ENCODE measurements at places on chromosomes 3 and 15.

DNA sequence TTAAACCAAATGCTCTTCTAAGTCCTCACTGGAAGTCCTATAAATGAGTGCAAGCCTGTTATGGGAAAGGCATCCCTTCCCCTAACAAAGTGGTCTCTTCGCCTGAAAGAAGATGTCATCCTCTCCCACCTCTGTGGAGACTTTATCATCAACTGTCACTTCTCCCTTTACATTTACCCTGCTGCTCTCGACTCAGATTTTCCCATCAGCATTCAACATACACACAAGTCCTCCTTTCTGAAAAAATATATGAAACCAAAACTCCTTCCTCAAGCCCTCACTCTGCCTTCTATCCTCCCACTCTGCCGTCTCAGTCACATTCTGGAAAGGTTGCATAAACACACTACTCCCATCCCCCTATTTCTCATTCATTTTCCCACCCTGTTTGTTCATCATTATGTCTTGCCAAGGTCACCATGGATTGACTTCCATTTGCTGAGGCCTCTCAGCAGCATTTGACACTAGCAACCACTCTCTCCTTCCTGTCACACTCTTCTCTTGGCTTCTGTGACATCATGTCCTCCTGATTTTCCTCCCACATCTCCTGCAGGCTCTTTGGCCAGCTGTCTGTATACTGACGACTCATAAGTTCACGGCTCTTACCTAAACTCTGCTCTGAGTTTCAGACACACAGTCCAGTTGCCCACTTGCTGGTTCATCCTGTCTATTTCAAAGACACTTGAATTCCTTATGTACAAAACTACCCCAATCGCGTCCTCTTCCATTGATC lies 70.3 kb upstream of the SMAD3 start:
- DNase-seq: no peak

- no peak for DNase-seq
Observed at GRCh38 chr3:111768571-111769100, 90.4 kb upstream of the PHLDB2 start.

- DNase-seq: no peak
Observed at GRCh38 chr3:76986876-76987474, 52.9 kb upstream of the ROBO2 start.

GRCh38 chr3:13512451-13512850 lies 32.3 kb downstream of the HDAC11 start:
- no peak for DNase-seq

- DNase-seq: no peak
Observed at GRCh38 chr3:47270526-47270925, 12.1 kb downstream of the KIF9 start.

DNA sequence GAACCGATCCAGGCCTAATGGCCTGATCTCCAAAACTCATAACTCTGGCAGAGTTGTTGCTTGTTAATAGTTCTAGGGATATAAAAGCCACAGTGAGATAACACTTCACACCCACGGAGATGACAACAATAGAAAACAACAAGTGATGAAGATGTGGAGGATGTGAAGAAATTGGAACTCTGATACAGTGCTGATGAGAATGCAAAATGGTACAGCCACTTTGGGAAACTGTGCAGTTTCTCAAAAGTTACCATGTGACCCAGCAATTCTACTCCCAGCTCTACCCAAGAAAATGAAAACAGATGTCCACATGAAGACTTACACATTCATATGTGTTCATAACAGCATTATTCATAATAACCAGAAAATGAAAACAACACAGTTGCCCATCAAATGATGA lies 3.8 kb downstream of the CMTM7 start:
- no peak for DNase-seq

GRCh38 chr3:114899186-114899931 lies 247.7 kb downstream of the ZBTB20 start:
- DNase-seq: no peak

GRCh38 chr3:55964491-55964985 lies 477.4 kb upstream of the WNT5A start:
- no peak for DNase-seq

DNA sequence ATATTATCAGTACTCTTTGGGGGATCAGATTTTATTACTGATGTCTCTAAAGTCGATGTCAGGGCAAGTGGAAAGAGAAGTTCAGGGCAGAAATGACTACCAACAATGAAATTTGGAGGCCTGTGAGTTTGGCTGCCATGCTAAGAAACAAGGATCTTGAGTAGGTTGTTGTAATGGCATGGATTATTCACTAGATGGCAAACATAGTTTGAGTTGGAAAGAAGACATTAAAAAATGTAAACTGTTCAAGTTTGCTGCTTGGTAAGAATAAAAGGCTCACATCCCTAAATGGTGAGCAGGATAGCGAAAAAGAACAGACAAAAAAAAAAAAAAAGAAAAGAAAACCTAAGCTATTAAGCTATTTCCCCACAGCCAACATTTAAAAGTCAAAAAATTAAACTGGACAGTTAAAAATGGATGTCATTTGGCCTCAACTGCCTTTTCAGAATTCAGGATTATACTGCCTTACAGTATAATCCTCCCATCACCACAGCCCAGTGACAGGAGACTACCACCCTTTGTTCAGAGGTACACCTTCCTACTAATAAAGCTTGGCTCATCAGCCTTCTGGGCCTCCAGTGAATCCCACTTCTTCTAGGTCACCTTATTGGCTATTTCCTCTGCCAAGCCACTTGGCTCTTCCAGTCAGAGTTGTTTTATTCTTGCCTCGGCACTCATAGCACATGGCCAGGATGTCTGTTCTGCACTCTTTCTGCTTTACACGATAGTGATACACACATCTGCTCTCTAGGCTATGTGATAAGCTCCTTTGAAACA lies 163.7 kb downstream of the PLD1 start:
- DNase-seq: no peak

- no peak for DNase-seq
Observed at GRCh38 chr3:27281671-27282150, 87.5 kb downstream of the NEK10 start.

GRCh38 chr3:179046497-179047353 lies 24.9 kb downstream of the ZMAT3 start:
- DNase-seq: no peak

GRCh38 chr3:159819676-159820075 lies 169.0 kb upstream of the IL12A start:
- DNase-seq: no peak

DNA sequence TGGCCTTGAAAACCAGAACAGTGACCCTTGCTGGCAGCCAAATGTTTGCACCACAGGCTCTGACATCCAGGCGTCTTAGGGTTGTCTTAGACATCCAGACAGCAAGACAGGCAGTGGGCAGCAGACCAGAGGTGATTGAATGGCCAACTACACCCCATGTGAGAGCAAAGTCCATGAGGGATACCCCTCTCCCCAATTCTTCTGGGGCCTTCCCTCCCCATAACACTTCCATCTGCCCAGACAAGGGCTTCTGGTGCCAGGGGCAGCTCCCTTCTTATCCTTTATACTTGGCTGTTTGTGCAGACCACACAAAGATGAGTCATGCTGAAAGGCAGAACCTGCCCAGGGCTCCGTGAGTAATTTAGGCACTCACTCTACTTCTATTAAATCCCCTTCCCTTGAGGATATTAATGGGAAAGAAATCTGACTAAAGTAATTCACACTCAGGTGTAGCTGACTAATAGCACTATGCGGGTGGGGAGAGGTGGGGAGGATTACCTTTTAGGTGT lies 257.9 kb downstream of the UACA start:
- DNase-seq: no peak

DNA sequence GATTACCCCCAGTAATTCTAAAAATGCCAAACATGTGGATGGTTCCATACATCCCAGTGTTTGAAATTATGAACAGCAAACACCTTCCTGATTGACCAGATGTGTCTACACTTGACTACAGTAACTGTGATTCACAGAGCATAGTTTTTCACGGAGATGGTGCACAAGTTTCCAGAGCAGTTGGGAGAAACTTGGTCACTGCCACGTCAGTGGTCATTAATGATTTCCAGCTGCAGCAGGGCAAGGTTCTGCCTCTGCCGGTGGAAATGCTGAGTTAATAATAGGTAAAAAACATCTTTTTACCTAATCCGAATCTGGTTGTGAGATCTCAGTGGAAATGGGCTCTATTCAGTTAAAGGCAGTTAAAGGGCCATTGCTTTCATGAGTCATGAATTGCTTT lies 154.1 kb upstream of the FEZF2 start:
- no peak for DNase-seq

All from stimulated activated CD8-positive, alpha-beta memory T cell treated with anti-CD3 and anti-CD28 coated beads, Interleukin-15, amount 100 ng/mL, for 24 hours (primary cell).